IMR-90 (cell line): ENCODE measurements at places on chromosomes 6 and 20. TPM values are rescaled to one million over a fixed set of nuclear protein-coding genes. Genes with fewer than 3 reads are reported as not detected.

MYB gene
- 0.83 and 0.90 TPM in 2 replicates for total RNA-seq

GRCh38 chr20:3919352-3919751 lies 30.2 kb downstream of the PANK2 start:
- no peaks in the 10 kb centered on the region for H3K27me3 ChIP-seq
- H3K4me1 ChIP-seq, result peaks cover 13% of the 10 kb centered on the region
- no peak overlapping the region for H3K4me3 ChIP-seq
- peak; percentile 54 for DNase-seq
- H3K27ac ChIP-seq, result no peak overlapping the region

GRCh38 chr6:48186746-48187145 lies 75.7 kb upstream of the PTCHD4 start:
- H3K4me1 ChIP-seq, result no peaks in the 10 kb centered on the region
- H3K27ac ChIP-seq, result no peak overlapping the region
- no peaks in the 10 kb centered on the region for H3K36me3 ChIP-seq
- no peak for DNase-seq
- H3K4me3 ChIP-seq, result no peak overlapping the region

TTLL9 gene
- total RNA-seq, result not detected in 2 replicates

GRCh38 chr6:14783594-14783993 lies 462.3 kb upstream of the JARID2 start:
- H3K27me3 ChIP-seq, result no peaks in the 10 kb centered on the region
- H3K4me1 ChIP-seq, result no peaks in the 10 kb centered on the region; the same call in 1 of the 2 replicates
- no peaks in the 10 kb centered on the region for H3K36me3 ChIP-seq
- H3K27ac ChIP-seq, result no peak overlapping the region
- H3K4me3 ChIP-seq, result no peak overlapping the region
- no peak for DNase-seq

OOEP gene
- total RNA-seq, result not detected in 2 replicates

- H3K27ac ChIP-seq, result no peak overlapping the region
- DNase-seq, result no peak
- H3K4me3 ChIP-seq, result no peak overlapping the region
- no peaks in the 10 kb centered on the region for H3K27me3 ChIP-seq
- H3K4me1 ChIP-seq, result peaks cover 2% of the 10 kb centered on the region; the same call in 1 of the 2 replicates
- H3K36me3 ChIP-seq, result no peaks in the 10 kb centered on the region
Measured at GRCh38 chr6:124867121-124867520, 95.1 kb upstream of the RNF217 start.

GRCh38 chr6:41157323-41157722 lies 3.2 kb upstream of the TREML1 start:
- no peaks in the 10 kb centered on the region for H3K36me3 ChIP-seq
- peaks cover 6% of the 10 kb centered on the region; the same call in 1 of the 2 replicates for H3K4me1 ChIP-seq
- H3K4me3 ChIP-seq, result no peak overlapping the region
- peaks cover 2% of the 10 kb centered on the region for H3K27me3 ChIP-seq
- DNase-seq, result no peak
